GDM1 (cell line): ENCODE measurements at places on chromosomes 5 and 9.

DNA sequence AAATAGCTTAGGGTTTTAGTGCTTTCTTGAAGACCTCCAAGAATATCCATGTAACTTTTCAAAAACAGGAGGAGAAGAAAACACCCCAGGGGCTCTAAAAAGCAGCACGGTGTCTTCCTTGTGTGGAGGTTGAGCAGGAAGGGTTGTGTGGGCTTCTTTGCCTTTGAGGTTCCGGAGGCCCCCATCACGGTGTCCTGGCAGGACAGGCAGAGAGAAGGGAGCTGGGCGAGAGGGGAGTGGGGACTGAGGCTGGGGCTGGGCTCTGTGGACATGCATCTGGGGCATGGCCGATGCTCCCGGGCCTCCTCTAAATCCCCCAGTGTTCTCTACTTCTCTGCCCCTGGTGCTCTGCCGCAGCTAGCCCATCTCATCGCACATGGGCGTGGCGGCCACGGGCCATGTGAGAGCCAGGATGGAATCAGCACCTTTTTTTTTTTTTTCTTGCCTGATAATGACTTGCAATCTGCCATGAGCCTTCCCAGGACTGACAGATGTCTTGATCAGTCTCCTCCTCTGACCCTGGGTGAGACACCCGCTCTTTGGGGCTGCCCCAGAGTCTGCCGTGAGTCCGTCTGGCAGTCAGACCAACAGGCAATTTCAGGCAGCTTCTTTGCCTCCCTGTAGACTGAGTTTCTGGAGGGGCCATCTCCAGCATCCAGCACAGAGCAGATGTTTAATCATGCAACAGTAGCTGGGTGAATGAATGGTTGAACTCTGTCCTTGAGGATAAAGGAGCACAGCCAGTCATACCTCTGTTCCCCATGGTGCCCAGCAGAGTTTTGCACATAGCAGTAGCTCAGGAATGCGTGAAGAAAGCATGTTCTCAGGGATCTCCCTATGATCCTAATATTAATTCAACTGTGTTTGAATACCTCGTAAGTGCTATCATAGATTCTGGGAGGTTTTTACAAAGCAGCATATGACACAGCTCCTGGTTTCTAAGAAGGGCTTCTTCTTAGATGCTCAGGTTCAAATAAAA is 12.1 kb downstream of the CXCL14 start:
- DNase-seq: no peak

- DNase-seq: no peak
These were observed 325.4 kb downstream of the TMEM38B start for GRCh38 chr9:106019702-106020101.

GRCh38 chr9:80952363-80952922 is 736.9 kb downstream of the TLE1 start:
- no peak for DNase-seq

- DNase-seq: no peak
These were observed 343.4 kb downstream of the ARHGEF28 start for GRCh38 chr5:73969195-73970036.

- no peak for DNase-seq
These were observed 33.9 kb downstream of the DOCK2 start for GRCh38 chr5:169670769-169671525.

DNA sequence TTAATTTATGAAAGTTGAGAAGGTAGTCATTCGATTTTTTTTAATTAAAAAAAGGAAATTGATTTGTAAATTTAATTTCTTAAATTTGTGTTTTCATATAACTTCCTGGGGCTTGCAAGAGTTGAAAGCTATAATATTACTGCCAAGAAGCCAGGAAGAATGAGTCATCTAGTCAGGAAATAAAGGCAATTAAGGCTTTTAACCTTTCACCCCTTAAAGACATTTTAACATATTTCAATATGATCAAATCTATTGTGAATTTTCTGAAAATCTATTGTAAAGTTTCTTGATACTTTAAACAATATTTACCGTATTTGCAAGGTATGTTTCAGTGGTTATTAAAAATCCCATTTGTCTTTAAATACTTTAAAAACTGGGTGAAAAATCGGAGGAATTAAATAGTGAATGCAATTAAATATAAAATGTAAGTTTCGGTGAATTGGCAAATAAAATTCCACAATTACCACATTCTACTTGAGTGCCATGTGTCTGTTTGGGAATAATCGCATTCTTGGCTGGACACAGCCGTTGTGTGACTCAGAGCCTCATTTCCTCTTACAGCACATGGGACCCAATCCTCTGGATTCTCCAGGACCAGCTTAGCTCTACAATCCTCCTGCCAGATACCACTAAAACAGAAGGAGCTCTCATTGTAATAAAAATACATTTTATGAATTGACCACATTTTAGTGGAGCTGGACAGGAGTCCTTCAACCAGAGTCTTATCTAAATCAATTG is 310.7 kb downstream of the HCN1 start:
- DNase-seq: no peak

- DNase-seq: no peak
These were observed 458.4 kb downstream of the KDM4C start for GRCh38 chr9:7216004-7216841.

DNA sequence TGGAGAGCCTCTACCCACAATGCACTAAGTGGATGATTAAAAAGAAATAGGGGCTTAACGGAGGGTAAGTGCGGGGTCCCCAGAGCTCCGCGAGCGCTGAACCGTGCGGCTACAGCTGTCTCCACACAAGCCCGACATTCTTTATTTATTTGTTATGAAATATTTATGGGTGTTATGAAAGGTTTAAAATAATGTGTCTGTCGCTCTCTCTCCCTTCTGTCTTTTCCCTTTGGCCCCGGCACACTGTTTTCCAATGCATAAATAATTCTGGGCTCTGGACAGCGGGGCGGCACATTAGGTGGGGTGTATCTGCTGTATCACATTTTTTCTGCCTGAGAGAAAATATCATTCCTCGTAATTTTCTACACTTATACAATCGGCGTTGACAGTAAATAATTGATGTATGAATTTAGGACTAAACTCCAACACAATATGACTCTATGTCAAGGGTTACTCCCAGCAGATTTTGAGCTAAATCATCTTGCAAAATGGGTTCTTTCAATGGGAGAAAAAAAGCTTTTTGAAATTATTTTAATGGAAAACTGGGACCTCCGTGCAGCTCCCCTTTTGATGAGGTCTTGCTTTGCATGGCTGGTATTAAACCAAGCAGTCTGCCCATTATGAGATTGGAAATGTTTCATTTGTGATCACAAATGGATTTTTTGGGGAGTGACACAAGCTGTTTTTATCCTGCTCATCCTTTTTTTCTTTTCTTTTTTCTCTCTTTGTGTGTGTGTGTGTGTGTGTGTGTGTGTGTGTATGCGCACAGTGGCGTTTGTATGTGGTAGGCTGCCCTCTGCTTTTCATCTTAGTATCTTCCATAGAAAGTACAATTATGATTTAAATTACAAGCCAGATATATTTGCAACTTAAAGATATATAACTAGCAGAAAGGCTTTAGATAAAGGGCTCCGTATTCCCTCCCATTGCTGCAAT is 370.6 kb upstream of the IRX4 start:
- no peak for DNase-seq

- DNase-seq: peak; percentile 79
These were observed 789 bp downstream of the DOK3 start for GRCh38 chr5:177508837-177509236.

DNA sequence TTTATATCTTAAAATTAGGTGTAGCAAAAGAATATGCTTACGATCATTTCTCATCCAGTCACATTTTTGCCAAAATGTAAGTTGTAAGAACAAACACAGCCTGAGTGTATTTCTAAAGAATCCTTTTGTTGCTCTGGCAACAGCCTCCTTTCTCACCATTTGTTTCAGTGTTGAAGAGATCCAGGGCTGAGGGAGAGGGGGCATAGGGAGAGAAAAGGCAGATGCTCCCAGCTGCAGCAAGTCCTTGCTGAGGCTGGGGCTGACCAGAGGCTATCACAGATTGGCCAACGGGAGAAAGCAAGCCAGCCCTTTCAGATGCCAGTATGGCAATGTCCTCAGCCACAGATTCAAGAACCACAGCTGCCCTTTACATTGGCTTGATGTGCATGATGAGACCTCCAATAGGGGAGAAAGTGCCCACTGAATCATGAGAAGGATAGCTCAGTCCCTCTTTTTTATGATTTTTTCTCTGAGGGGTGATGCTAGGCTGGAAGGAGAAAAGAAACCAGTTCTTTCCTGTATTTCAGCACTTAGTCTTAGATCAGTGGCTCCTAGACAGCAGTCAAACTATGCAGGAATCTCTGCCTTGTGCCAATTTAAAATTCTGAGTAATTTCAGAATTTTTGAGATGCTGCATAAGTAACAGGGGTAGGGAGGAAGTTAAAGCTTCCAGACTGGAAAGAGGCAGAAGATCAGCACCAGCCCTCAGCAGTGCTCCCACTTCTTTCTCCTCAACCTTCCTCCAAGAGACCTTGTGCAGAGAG is 142.1 kb downstream of the LHFPL2 start:
- DNase-seq: no peak

DNA sequence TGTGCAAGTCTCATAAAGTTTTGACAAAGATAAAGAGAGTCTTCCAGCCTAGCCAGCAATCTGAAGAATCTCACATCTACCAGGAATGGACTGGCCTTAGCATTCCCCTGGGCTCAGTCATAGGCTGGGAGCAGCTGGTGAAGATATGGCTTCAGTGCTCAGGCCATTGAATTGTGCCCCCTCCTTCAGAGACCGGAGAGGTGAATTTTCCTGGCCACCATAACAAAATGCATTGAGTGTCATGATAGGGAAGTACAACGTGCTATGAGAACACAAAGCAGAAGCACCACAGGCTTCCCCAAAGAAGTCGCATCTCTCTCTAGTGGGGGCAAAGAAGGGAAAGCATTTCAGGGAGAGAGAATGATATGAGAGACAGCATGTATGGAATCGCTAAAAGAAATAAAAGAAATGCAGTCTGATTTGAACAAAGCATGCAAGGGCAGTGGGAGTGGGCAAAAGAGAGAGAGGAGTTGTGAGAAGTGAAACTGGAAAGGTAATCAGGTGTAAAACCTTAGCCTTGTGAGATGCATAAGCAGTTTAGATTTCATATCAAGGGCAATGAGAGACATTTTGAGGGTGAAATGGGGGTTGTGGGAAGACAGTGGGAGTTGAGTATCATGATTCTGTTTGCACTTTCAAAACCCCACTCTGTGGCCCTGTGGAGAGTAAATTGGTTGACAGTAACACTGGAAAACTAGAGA is 57.1 kb upstream of the NMUR2 start:
- no peak for DNase-seq

DNA sequence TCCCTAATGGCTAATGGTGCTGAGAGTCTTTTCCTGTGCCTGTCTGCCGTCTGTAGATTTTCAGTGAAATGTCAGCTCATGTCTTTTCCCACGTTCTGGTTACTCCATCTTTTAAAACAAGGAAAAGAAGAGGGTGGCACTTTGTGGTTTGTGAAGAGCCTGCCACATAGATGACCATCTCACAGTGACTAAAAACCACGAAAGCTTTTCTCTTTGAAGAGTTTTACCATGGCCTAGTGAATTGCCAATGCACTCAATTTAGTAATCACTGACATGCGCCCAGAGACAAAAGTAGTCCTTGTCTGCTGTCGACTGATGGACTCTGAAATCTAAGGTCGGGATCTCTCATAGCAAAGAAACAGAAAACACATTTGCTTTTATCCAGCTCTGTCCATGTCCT is 50.4 kb downstream of the SPATA31C2 start:
- DNase-seq: no peak

- DNase-seq: no peak
These were observed 13.4 kb downstream of the ABLIM3 start for GRCh38 chr5:149154650-149155049.

DNA sequence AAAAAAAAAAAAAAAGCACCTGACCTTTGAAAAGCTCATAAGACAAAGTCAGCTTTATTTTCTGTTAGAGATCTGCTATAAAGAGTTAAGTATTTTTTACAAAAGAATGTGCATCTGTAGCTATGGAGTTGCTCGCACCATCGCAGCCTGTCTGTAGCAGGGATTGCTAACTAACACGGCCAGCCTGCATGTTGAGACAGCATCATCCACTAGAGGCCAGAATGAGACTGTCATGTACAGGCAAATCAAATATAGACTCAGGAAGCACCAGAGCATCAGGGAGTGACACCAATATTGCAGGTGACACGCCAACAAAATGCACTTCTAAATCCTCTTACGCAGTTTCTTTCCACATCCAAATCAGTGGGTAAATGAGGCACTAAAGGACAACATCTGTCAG is 136.3 kb upstream of the RASEF start:
- no peak for DNase-seq

DNA sequence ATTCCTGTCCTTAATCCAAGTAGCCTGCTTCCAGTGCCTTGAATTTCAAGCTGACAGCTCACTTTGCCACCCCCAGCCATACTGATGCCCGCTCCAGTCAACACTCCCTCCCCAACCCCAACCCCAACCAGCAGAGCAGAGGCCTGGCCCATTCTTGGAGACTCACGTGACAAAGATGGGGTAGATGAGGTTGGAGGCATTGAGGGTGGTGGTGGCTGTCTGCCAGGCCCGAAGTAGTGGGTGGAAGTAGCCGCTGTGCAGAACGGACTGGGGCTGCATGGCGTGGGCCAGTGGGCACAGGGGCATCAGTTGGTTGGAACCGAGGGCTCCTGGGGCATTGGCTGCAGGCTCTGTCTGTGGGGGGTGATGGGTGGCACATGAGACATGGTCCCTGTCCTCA is 7.8 kb downstream of the ALAD start:
- DNase-seq: no peak

DNA sequence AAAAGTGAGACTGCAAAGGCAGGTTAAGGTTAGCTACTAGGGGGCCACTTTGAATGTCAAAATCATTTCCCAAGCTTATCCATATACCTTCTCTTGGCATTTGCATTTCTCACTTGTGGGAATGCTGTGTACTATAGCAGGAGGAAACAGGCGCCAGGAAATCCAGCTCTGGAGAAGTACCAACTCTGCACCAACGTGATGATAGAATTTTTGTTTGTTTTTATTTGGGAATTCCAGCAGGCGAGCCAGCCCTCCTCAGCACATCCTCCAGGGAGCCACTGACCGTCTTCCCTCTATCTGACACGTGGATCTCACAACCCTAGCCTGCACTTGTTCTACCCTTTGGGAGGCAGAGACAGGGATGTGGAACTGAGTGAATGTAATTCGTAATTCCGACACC is 318.0 kb downstream of the ACTL7B start:
- no peak for DNase-seq

- no peak for DNase-seq
These were observed 57.8 kb upstream of the RAI14 start for GRCh38 chr5:34598177-34598794.

DNA sequence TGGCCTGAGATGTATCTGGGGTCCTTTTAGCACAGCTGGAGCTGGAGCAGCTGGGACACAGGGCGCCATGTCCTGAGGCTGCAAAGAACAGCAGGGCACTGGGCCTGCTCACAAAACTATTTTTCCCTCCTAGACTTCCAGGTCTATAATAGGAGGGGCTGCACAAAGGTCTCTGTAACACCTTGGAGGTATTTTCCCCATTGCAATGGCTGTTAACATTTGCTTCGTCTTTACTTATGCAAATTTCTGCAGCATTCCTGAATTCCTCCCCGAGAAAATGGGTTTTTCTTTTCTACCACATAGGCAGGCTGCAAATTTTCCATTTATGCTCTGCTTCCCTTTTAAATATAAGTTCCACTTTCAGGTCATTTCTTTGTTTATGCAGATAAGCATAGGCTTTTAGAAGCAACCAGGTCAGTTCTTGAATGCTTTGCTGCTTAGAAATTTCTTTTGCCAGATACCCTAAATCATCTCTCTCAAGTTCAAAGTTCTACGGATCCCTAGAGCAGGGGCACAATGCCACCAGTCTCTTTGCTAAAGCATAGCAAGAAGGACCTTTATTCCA is 130.8 kb downstream of the PCSK1 start:
- no peak for DNase-seq
